ENCODE measurements at places on chromosomes 1 and 21. TPM values are rescaled to one million over a fixed set of nuclear protein-coding genes. Genes with fewer than 3 reads are reported as not detected.

The TMOD4 gene
- total RNA-seq = not detected

The C8B gene
- total RNA-seq = not detected

The ZFP69B gene
- total RNA-seq = 4.5 TPM

The HCN3 gene
- 0.26 TPM for total RNA-seq

The CSRP1 gene
- total RNA-seq = 799 TPM

The HSD11B1 gene
- total RNA-seq = 168 TPM

The PDZK1 gene
- 0.72 TPM for total RNA-seq

The HSD3B2 gene
- total RNA-seq = not detected

The FAM72D gene
- 0.40 TPM for total RNA-seq

Measured in epithelial cell of alveolus of lung (primary cell).